AG20443 (cell line): ENCODE measurements at places on chromosomes 1 and 21.

DNA sequence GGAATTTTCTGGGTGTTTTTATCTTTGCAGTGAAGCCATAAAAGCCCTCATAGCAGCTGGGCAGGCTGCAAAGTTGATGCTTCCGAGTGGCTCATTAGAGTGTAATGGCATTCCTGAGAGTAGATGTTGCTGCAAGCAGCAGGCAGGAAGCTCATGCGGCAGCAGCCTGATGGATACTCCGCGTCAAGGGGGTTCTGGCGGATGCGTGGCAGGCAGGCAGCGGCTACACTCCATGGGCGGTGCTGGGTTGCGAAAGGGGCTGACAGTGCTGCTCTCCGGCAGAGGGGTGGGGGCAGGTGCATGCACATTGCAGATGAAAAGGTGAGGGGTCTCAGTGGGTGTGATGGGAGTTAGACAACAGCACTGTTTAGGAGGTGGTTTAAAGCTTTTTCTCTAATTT lies 93.2 kb upstream of the AJAP1 start:
- no peak for DNase-seq

DNA sequence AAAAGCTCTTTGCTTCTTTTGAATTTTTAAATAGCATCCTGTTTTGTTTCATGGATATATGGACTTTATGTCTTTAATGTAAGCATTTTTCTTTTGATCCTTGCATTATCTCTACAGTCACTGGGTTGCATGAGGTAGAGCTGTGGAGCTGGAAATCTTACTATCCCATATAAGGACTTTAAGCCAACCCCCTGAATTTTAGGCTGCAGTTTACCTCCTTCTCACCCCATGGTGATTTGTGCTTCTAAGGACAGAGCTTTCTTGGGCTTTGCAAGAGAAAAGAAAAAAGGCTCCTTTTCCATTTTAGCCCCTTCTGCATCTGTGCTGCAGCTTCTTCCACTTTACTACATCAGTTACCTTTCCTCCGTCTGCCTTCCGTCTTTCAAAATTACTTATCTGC lies 373.8 kb downstream of the HHAT start:
- no peak for DNase-seq

DNA sequence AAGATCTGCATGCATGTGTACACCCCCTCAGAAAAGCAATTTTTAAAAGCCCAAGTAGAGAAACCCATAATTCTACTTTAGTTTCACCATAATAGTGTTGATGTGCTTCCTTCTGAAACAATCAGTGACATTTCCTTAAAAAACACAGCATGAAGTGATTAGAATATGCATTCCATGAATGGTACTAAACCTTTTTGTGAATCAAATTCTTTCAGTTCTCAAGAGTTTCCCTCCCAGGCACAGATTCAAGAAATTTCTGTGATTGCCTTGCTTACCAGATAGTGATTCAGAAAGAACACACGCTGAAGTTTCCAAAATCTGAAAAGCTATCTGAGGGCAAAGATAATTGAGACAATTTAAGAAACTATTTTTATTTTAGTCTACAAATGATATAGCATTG lies 136.4 kb upstream of the ADGRL2 start:
- DNase-seq: peak; percentile 50

- DNase-seq: no peak
Observed at GRCh38 chr21:42460391-42461184, 35.4 kb downstream of the RSPH1 start.

DNA sequence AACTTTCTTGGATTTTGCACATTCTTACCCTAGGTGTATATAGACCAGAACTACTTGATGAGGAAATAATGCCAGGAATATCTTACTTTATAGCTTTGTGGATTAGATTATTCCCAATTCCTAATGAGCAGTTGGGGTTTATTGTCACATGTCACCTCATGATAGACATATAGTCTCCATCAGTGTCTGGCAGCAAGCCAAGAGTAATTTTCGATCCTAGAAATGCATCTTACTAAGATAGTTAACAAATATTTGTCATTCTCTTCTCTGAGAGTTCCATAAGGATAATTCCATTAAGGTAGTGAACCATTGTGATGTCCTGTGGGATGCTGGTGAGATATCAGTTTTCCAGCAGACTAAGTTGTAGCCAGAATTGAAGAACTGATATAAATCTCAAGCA lies 1282.9 kb upstream of the B3GALT2 start:
- DNase-seq: no peak

- DNase-seq: no peak
Observed at GRCh38 chr21:33121715-33122475, 52.0 kb downstream of the OLIG1 start.

GRCh38 chr1:77706321-77706720 lies 23.9 kb upstream of the ZZZ3 start:
- DNase-seq: no peak

- no peak for DNase-seq
Observed at GRCh38 chr1:182430263-182431068, 19.5 kb upstream of the RGSL1 start.

DNA sequence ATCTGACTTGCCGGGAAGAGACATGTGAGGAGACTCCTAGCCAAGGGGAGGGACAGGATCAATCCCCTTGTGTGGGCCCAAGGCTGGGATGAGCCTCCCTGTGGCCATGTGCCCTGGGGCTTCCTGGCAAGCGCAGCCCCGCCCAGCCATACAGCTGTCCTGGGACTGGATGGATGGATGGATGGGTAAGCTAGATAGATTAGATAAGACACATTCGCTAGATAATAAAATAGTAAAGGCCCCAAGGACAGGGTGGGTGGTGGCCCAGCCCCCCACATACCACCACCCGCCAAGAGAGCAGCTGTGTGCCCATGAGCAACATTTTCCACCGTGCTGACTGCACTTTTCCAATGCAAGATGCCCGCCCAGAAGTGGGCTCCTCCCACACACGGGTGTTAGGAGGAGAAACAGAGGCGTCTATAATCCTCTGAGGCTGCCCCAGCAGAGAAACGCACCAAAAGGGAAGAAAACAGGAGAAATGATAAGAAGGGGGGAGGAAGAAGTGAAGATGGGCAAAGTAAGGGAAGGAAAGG lies 25.1 kb downstream of the ZBTB17 start:
- DNase-seq: peak; percentile 69

GRCh38 chr1:27915082-27915575 lies 19.7 kb upstream of the SMPDL3B start:
- DNase-seq: no peak

DNA sequence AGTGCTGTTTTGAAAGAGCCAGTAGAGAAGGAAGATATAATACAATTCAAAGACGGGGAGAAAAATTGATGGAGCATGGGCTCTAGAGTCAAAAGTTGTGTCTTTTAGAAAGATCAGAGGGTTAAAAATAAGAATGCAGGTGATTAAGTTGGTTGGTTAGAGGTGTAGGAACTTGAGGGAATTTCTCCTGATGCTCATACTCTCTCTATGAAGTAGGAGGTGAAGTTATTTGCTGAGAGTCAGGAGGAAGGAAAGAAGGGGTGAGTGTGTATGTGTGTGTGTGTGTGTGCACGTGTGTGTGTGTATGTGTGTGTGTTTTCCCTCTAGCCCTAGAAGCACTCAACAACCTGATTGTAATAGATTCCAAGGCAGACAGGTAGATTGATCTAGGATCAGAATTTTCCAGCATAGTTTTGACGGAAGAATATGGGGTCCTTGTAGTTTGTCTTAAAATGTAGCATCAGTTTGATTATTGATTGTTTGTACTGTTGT lies 88.3 kb upstream of the MACF1 start:
- no peak for DNase-seq

GRCh38 chr1:212520746-212521145 lies 87.8 kb upstream of the ATF3 start:
- DNase-seq: no peak

- peak; percentile 49 for DNase-seq
Observed at GRCh38 chr1:204150702-204151551, 917 bp downstream of the ETNK2 start.

- no peak for DNase-seq
Observed at GRCh38 chr21:40792691-40793456, 54.1 kb downstream of the DSCAM start.

- DNase-seq: no peak
Observed at GRCh38 chr1:76425201-76426145, 350.9 kb downstream of the ST6GALNAC3 start.

GRCh38 chr1:171676823-171677222 lies 24.3 kb upstream of the MYOC start:
- no peak for DNase-seq

GRCh38 chr1:17207540-17207939 lies 2.6 kb downstream of the PADI1 start:
- no peak for DNase-seq

- no peak for DNase-seq
Observed at GRCh38 chr1:220380885-220381284, 108.6 kb upstream of the RAB3GAP2 start.
